ENCODE measurements at places on chromosomes 13 and 19. TPM values are rescaled to one million over a fixed set of nuclear protein-coding genes. Genes with fewer than 3 reads are reported as not detected.

The ZNF548 gene
- 45.7 TPM for total RNA-seq

The SERP2 gene
- 26.1 TPM for total RNA-seq

The CEACAM4 gene
- total RNA-seq = not detected

The VSTM2B gene
- total RNA-seq = 28.9 TPM

The STOML3 gene
- not detected for total RNA-seq

The SIGLEC8 gene
- total RNA-seq = 0.82 TPM

The JSRP1 gene
- total RNA-seq = 2.0 TPM

The CARM1 gene
- 18.8 TPM for total RNA-seq

The PLEKHG2 gene
- total RNA-seq = 17.5 TPM

The TUBA3C gene
- total RNA-seq = not detected

The ZNF723 gene
- total RNA-seq = not detected

The PAF1 gene
- 36.7 TPM for total RNA-seq

Measured in frontal cortex (tissue), 4 donors.